ENCODE measurements at places on chromosomes 3 and 15.

DNA sequence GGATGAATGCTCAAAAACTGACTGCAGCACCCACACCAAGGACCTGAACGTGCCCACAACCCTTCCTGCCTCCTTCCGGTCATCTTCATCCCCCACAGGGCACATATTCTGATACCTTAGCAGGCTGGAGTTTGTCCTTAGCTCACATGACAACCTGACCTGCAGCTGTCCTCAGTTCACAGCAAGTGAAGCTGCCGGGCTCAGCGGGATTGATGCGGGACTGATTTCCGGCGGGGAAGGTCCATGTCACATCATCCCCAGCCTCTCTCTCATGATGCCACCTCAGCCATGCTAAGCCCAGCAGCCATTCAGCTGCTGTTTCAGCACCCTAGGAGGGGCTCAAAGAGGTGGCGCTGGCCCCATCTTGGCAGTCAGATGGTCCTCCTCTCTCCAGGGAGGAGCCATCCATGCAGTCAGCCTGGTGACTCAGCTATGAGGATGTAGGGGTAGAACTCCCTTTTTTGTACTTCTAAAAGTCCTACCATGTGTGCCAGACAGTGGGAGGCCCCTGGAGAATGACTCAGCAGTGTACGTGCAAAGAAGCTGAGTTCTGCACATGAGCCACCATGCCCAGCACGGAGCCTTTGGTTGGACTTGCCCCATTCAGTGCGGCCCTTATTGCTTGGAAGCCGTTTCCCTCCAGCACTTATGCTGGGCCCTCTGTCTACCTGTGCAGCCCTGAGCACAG lies 9.5 kb downstream of the CA12 start:
- DNase-seq = no peak

DNA sequence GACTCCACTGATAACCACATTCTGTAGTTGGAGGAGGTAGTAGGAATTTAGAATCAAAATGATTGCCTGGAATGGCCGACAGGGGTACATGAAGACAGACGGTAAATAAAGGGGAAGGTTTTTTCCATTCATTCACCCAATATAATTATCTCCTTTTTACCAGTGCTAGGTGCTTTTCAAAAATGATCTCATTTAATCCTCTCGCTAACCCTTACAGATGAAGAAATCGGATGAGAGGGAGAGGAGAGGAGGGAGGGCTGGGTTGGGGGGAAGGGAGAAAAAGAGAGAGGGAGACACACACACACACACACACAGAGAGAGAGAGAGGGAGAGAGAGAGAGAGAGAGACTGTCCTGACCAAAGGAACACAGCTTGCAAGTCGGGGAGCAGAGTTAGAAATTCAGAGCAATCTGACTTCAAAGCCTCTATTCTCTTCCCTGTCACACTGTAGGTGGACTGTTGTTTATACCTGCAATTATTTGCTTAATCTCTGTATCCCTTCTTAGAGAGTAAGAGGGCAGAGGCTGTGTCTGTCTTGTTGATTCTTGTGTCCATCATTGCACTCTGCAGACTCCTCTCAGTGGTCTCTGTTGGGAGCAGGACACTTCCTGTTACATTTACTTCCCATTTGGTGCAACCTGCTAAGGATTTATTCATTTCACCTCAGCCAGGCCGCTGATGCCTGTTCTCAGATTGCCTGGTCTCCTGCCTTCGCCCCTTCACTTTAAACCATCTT lies 18.7 kb upstream of the PAQR9 start:
- DNase-seq = no peak

GRCh38 chr3:32432045-32432710 lies 40.5 kb downstream of the CMTM7 start:
- peak; percentile 52 for DNase-seq

GRCh38 chr3:185766329-185767001 lies 58.4 kb downstream of the IGF2BP2 start:
- DNase-seq = no peak
